SK-N-SH treated with all-trans-retinoic acid at 6 μM for 48 hours (cell line): ENCODE measurements at places on chromosomes 1 and 21.

DNA sequence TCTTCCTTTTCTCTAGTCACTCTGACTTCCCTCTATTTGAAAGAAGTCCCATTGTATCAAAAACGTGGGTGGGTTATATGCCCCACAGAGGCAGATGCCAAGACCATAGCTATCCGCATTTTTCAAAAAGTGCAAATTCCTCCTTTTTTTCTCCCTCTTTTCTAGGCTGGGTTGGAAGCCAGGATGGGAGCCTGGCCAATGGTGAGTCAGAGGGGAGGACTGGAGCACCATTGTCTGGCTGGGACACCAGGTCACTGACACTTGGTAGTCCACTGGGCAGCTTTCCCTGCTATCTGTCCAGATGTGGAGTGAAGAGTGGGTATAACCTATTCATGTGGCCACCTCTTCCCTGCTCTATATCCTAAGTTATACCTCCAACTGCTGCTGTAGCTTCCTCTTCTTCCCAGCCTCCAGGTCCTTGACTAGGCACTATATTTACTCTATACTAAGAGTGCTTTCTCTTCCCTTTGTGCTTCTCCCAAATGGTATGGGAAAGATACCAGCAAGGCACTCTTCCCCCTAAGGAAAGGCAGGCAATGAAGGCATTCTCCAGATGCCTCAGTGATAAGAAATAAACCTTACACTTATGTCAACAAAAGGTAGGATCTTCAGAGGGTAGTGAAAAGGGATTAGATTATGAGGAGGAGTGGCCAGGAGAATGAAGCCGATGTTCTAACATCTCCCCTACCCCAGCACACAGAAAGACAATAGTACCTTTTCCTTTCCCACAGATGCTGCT, 12.9 kb downstream of the PI4KB start:
- ATAC-seq = peak; percentile 74

DNA sequence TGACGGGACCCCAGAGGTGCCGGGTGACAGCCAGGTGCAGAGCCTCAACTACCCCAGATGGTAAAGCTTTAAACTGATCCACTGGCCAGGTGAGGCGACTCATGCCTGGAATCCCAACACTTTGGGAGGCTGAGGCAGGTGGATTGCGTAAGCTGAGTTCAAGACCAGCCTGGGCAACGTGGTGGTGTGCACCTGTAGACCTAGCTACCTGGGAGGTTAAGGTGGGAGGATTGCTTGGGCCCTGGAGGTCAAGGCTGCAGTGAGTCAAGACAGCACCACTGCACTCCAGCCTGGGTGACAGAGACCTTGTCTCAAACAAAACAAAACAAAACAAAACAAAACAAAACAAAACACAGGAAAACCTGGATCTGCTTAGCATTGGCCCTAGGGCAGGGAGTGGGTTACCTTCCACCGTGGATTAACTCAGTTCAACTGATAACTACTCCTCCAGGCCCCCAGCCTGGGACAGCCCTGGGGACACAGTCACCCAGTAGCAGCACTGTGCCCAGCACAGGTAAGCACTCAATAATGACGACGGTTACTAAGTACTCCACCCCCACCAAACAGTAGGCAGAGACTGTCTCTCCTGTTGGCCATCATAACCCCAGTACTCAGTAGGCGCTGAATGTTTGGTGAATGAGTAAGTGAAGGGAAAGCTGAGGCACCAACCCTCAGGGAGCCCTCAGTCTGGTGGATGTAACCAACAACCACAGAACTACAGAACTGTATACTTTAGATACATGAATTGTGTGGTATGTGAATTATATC, 21.6 kb downstream of the SLC66A1 start:
- ATAC-seq = no peak

DNA sequence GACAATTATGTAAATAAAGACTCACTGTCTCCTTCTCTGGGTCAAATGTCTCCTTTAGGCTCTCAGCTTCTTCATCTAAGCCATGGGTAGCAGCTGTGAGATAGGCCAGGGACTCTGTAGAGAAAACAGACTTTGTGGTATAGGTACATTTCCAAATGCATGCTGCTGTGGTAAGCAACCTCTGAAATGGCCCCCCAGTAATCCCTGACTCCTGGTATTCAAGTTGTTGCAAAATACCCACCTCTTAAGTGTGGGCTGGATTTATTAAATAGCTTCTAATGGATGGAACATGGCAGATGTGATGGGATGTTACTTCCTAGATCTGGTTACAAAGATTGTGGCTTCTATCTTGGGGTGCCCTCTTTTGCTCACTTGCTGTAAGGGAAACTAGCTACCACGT, 11.1 kb upstream of the PEX19 start:
- no peak for ATAC-seq

- no peak for ATAC-seq
Measured at GRCh38 chr1:76209238-76209637, 134.7 kb downstream of the ST6GALNAC3 start.

GRCh38 chr1:14441302-14441741, 157.2 kb upstream of the KAZN start:
- no peak for ATAC-seq
